HCT116 (cell line): ENCODE measurements at places on chromosomes 6 and 20. TPM values are rescaled to one million over a fixed set of nuclear protein-coding genes. Genes with fewer than 3 reads are reported as not detected.

DNA sequence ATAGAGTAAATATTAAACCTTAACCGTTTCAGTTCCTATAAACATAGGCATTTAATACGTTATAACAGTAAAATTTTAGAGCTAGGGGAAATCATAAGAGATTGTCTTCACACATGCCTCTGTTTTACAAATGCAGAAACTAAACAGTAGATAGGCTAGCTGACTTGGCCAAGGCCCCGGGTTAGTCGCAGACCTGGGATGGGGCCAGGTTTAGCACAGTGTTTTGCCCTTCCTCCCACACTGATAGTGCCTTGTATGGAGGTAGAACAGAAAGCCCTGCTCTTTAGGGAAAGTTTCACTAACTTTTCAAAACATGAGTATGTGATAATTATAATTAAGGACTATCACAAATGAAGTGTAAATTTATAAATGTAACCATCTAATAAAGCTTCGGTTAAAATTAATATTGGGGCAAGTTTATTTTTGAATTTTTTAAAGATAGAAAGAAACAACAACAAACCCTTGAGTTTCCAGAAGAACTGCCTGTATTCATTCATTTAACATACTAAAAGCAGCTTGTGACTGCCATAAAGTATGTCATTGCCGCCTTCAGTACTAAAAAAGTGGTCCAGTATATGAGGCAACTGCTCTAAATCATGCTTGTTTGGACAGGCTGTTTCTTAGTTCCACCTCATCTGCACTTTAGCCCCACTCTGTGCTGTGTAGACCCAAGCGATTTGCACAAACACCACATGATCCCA lies 62.5 kb upstream of the LOC128125822 start:
- no peak overlapping the region for H3K27ac ChIP-seq
- no peak overlapping the region for H3K4me3 ChIP-seq
- H3K36me3 ChIP-seq, result no peaks in the 10 kb centered on the region
- H3K4me1 ChIP-seq, result peaks cover 45% of the 10 kb centered on the region
- no peaks in the 10 kb centered on the region for H3K27me3 ChIP-seq
- no peak for DNase-seq

DNA sequence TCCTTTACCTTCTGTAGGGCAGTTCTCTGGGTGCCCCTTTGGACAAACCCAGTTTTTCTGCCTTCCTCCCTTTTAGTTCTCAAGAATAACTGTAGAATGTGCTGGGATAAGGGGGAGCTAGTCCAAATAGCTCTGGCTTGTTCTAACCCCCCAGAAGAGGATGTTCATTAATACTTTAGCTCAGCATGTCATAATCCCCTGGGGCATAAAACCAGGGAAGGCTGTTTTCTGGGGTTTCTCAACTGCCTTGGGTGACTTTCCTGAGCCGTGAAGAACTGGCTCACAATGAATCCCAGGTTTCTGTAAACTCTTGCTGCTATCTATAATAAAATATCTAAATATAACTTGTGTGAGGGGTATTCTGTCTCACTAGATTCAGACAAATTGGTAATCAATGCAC lies 44.5 kb upstream of the RNF217 start:
- H3K4me3 ChIP-seq, result no peak overlapping the region
- no peak for DNase-seq
- H3K4me1 ChIP-seq, result no peaks in the 10 kb centered on the region
- no peaks in the 10 kb centered on the region for H3K36me3 ChIP-seq
- no peaks in the 10 kb centered on the region for H3K27me3 ChIP-seq

- H3K4me3 ChIP-seq, result no peak overlapping the region
- H3K27me3 ChIP-seq, result no peaks in the 10 kb centered on the region
- DNase-seq, result no peak
- H3K36me3 ChIP-seq, result no peaks in the 10 kb centered on the region
- no peak overlapping the region for H3K27ac ChIP-seq
- H3K4me1 ChIP-seq, result no peaks in the 10 kb centered on the region
These were observed 35.8 kb downstream of the BTBD9 start for GRCh38 chr6:38603966-38604365.

DNA sequence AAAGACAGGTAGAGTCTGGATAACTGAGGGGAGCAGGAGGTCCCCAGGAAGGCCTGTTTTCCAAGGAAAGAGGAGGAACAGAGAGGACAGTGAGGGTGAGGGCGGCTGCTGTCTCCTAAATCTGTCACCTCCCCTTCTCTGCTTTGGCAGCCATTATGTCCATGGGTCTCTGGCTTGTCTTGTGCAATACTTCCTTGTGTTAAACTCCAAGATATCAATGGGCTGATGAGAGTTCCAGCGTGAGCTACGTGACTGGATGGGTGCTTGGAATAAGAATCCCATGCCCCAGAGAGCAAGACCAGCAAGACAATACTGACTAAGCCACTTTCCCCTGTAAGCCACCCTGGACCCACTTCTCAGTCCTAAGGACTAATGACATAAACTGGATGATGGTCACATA lies 26.3 kb upstream of the DNAAF9 start:
- H3K4me1 ChIP-seq, result no peaks in the 10 kb centered on the region
- no peak overlapping the region for H3K27ac ChIP-seq
- H3K36me3 ChIP-seq, result no peaks in the 10 kb centered on the region
- H3K27me3 ChIP-seq, result no peaks in the 10 kb centered on the region
- DNase-seq, result no peak

DNA sequence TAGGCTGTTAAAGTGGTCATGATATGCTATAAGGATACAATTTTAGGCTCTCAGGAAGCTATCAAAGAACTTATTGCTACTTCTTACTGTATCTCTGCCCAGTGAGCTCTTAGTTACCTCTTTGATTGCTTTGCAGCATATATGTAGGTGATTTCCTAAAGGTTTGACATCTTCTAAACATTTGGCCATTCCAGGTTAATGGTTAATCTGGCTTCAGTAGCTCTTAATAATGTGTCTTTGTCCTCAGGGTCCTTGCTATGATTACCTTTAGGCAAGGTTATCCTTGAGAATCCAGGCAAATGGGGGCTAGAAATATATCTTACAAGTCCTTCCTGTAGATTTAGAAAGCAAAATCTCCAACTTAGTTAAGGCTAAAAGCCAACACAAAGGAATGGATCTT lies 575.4 kb downstream of the TFAP2B start:
- no peak overlapping the region for H3K27ac ChIP-seq
- DNase-seq, result no peak
- H3K27me3 ChIP-seq, result no peaks in the 10 kb centered on the region
- no peak overlapping the region for H3K4me3 ChIP-seq
- H3K36me3 ChIP-seq, result no peaks in the 10 kb centered on the region
- H3K4me1 ChIP-seq, result no peaks in the 10 kb centered on the region

VAPB gene
- 51.1 TPM for total RNA-seq

FRMD1 gene
- not detected for total RNA-seq

SLC17A2 gene
- not detected for total RNA-seq

GINS1 gene
- total RNA-seq, result 30.4 TPM

GRCh38 chr6:81894788-81895271 lies 142.3 kb upstream of the TENT5A start:
- no peak overlapping the region for H3K4me3 ChIP-seq
- no peak overlapping the region for H3K27ac ChIP-seq
- H3K36me3 ChIP-seq, result no peaks in the 10 kb centered on the region

DNA sequence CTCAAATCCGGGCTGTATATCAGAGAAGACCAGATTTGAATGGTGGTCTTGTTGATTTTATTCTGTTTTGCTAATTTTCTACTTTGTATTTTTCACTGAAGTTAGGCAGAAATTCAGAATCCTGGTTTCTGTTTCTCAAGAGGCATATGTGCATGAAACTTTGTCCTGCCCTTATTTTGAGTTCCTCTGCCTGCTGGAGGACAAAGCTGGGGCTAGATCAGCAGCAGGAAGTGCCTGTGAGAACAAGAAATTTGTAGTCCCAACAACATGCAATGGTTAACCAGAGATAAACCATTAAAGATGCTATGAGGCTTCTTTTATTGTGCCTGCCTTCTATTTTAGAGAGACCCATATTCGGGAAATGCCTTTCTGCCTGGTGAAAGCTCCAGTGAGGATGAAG lies 37.1 kb downstream of the BEND6 start:
- no peak overlapping the region for H3K27ac ChIP-seq
- no peaks in the 10 kb centered on the region for H3K27me3 ChIP-seq
- H3K36me3 ChIP-seq, result no peaks in the 10 kb centered on the region
- no peak for DNase-seq

DNA sequence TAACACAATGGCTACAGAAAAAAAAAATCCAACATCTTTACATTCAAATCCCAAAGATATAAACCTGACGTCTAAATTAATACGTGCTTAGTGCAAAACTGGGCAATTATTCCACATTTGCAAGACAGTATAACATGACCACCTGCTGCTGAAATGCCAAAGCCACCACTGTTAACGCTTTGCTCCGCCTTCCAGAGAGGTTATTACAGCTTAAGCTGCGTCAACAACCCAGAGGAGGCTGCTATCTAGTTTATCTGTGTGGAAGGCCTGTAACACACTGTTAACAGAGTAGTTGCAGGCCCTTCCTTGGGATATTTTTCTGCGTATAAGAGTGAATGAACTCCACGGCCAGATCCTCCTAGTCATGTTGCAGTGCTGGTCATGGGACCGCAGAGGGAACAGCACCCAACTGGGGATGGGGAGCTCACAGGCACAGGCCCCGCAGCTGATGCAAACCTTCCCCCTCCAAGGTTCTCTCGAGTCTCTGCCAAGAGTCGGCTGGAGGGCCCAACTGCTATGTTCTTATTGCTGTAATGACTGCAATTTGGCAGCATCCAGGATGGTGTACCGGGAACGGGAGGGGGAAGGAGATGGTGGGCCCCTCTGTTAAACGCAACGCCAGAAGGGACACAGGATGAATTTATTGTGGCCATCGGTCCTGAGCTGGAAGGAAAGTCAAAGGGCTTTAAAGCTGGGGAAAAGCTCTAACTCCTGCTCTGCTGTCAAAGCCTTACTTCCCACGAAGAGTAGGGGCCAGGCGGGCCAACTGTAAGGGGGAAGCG lies 993 bp upstream of the NCOA7 start:
- DNase-seq, result no peak
- H3K4me1 ChIP-seq, result peaks cover 25% of the 10 kb centered on the region
- H3K27ac ChIP-seq, result peak overlapping the region; percentile 75
- H3K4me3 ChIP-seq, result peak overlapping the region; percentile 78

- H3K36me3 ChIP-seq, result no peaks in the 10 kb centered on the region
- no peaks in the 10 kb centered on the region for H3K27me3 ChIP-seq
- H3K4me1 ChIP-seq, result peaks cover 11% of the 10 kb centered on the region
- no peak for DNase-seq
- no peak overlapping the region for H3K27ac ChIP-seq
These were observed 4.4 kb upstream of the IFNGR1 start for GRCh38 chr6:137223370-137224131.

- no peaks in the 10 kb centered on the region for H3K4me1 ChIP-seq
- H3K27ac ChIP-seq, result no peak overlapping the region
- DNase-seq, result no peak
- H3K36me3 ChIP-seq, result no peaks in the 10 kb centered on the region
These were observed 175.5 kb downstream of the MYLK4 start for GRCh38 chr6:2575236-2575635.

CST1 gene
- total RNA-seq, result not detected

DNA sequence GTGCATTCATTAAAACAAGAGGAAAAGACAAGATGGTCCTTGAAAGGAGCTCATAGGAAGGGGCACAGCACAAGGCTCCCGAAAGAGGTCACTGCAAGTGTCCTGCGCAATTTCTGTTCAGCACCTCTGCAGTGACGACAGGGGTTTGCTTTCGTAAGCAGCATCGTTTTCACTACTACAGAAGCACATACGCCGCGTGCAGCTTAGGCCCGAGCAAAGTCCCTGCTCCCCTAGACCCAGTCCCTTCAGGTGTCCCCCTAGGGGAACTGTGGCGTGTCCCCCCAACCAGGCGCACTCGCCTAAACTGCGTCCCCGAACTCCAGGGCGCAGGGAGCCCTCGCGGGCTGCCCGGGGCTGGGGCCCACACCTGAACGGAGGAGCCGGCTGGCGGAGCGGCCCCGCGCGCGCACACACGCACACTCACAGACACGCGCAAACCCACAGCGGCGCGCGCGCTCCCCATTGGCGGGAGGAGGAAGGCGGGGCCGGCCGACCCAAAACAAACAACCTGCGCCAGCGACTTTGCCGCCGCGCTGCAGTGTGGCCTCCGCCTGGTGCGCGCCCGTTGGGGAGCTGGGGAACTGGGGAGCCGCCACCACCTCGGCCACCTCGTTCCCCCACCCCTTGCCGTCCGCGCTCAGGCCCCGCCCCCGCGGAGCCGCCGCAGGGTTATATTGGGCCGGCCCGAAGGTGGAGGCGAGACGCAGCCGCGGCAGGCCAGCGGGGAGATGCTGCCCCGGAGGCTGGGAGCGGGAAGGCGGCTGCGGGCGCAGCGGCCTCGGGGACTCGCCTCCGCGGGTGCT lies at the start of gene FOXQ1:
Gene FOXQ1, plus strand, starts transcription at position 699 of the 803 bp plus-strand sequence. CDS start 607 bp downstream, outside the sequence.
- H3K27me3 ChIP-seq, result no peaks in the 10 kb centered on the region; the same call in 1 of the 2 replicates
- DNase-seq, result peak; percentile 21
- no peak within 1 kb of the TSS for H3K27ac ChIP-seq
- peaks cover 28% of the 10 kb centered on the region for H3K4me1 ChIP-seq
- H3K36me3 ChIP-seq, result no peaks in the 10 kb centered on the region

DNAH8 gene
- total RNA-seq, result not detected

GRCh38 chr6:170317076-170317475 lies 10.5 kb downstream of the FAM120B start:
- no peaks in the 10 kb centered on the region for H3K27me3 ChIP-seq
- H3K4me3 ChIP-seq, result no peak overlapping the region
- no peaks in the 10 kb centered on the region for H3K4me1 ChIP-seq
- H3K27ac ChIP-seq, result no peak overlapping the region
- H3K36me3 ChIP-seq, result 0 out of 2 replicates have a peak, but pooled peaks cover 2% of the 10 kb centered on the region

- H3K27ac ChIP-seq, result no peak overlapping the region
- H3K36me3 ChIP-seq, result no peaks in the 10 kb centered on the region
- no peak for DNase-seq
- no peaks in the 10 kb centered on the region for H3K4me1 ChIP-seq
These were observed 188.6 kb downstream of the DTNBP1 start for GRCh38 chr6:15474196-15474595.
